ENCODE measurements at places on chromosomes 5 and 9.

DNA sequence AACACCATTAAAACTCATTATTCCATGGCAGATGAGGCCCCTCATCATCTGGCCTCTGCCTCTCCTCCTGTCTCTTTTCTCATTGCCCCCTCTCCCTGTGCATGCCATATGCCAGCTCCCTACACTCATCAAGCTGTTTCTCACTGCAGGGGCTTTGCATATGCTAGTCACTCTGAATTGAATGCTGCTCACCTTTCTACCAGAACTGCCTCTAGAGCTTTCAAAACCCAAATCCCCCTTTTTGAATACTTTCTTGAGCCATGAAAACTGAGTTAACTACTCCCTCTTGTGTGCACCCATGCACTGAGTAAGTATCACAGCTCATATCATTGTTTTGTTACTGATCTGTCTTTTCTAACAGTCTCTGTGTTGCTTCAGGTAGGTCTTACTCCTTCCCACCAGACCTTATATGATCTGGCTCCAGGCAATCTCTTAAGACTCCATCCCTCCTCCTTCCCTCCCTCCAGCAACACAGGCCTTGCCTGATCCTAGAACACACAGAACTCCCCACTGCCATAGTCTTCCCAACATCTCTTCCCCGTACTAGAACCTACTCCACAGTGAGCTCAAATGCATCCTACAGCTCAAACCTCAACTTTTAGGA lies 60.5 kb downstream of the ASTN2 start:
- no peak for DNase-seq

DNA sequence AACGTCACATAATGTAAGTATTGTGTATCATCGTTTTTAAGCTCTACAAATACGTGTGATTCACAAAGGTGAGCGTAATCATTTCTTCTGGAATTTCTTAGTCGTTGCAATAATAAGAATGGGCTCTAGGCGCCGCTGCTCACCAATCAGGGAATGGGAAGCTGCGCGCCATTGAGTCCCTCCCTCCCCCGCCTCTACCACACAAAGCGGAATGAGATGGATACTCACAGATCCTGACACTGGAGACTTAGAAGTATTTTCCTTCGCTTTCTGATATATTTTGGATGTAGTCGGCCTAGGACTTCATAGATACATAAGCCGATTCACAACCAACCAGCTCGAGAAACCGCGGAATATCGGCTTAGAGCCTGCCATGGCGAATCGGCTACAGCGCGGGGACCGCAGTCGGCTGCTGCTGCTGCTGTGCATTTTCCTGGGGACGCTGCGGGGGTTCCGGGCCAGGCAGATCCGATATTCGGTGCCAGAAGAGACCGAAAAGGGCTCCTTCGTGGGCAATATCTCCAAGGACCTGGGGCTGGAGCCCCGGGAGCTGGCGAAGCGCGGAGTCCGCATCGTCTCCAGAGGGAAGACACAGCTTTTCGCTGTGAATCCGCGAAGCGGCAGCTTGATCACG lies at the start of gene PCDHGA11:
Gene PCDHGA11, plus strand, starts transcription at position 197 of the 634 bp plus-strand sequence. Its CDS starts 177 bp downstream, at position 374.
- DNase-seq: peak; percentile 22

- DNase-seq: no peak
These were observed 74.3 kb downstream of the SLC44A1 start for GRCh38 chr9:105318729-105319191.

DNA sequence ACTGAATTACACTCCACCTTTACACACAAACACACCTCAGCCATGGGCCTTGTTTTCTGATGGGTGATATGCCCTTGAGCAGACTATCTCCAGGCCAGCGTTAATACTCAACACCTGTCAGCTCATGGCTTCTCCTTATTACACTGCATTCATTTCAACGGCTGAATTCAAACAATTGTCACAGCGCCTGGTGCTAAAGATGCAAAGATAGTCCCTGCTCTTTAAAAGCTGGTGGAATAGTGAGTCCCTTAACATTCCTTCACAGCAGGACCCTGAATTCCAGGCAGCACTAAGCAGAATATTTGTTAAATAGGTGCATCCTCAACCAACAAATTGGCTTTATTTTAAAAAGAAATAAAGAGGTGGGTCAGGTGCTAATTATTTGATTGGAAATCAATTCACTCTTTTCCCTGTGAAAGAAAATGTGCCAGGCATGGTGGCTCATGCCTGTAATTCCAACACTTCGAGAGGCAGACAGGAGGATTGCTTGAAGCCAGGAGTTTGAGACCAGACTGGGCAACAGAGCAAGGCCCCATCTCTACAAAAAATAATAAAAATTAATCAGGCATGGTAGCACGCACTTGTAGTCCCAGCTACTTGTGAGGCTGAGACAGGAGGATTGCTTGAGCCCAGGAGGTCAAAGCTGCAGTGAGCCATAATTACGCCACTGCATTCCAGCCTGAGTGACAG lies 155.7 kb upstream of the EFNA5 start:
- DNase-seq: no peak

- no peak for DNase-seq
These were observed 222.3 kb downstream of the ARRDC3 start for GRCh38 chr5:91160714-91161285.

- no peak for DNase-seq
These were observed 75.0 kb upstream of the HSPA9 start for GRCh38 chr5:138650196-138650595.

- no peak for DNase-seq
These were observed 127.8 kb downstream of the NFIB start for GRCh38 chr9:14186096-14186495.

DNA sequence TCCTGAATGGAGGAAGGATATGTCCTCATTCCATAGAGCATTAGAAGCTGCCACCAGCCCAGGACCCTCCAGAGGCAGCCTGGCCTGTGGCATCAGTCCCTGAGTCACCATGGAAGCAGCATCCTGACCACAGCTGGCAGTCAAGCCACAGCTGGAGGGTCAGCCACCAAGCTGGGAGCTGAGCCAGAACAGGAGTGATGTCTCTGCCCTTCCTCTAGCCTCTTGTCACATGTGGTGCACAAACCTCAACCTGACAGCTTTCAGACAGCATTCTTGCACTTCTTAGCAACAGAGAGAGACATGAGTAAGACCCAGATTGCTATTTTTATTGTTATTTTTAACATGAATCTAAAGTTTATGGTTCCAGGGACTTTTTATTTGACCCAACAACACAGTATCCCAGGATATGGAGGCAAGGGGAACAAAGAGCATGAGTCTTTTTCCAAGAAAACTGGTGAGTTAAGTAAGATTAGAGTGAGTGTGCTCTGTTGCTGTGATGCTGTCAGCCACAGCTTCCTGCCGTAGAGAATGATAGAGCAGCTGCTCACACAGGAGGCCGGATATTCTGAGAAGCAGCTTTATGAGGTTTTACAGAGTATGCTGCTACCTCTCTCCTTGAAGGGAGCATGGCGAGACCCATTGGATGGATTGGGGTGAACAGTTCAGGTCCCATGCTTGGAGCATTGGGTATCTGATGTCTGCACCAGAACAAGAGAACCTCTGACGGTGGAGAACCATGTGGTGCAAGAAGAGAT lies 13.0 kb upstream of the CYFIP2 start:
- no peak for DNase-seq
